Hematopoietic multipotent progenitor cell (in vitro differentiated cells): ENCODE measurements at places on chromosomes 11 and 22.

- no peak for DNase-seq
Measured at GRCh38 chr22:42248995-42249394, 21.5 kb downstream of the TCF20 start.

DNA sequence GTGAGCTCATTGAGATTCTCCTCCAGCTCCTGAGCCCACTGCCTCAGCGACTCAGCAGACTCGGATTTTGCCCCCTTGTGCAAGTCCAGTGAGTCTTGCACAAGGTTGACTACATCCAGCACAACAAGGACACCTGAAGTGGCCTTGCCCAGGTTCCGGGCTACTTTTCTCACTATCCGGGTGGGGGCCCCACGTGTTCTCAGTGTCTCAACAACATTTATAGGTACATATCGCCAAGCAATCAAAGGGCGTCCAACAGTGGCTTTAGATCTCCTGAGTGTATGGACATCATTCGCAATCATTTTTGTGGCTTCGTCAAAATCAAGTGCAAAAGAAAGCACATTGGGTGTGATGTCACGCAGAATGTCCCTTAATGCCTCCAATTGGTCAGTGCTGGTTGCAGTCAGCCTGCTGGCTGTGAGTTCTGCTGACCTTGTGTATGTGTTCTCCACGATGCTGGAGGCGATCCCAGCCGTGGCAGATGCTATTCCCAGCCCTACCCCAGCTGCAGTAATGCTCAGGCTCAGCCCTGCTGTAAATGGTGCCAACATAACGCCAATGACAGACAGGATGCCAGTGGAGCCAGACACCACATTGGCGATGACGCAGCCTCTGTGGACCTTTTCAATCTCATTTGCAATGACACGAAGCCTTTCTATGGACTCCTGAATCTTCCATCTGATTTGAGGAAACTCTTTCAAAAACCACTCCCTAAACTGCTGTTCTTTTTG, 10.3 kb downstream of the APOL4 start:
- DNase-seq, result no peak

DNA sequence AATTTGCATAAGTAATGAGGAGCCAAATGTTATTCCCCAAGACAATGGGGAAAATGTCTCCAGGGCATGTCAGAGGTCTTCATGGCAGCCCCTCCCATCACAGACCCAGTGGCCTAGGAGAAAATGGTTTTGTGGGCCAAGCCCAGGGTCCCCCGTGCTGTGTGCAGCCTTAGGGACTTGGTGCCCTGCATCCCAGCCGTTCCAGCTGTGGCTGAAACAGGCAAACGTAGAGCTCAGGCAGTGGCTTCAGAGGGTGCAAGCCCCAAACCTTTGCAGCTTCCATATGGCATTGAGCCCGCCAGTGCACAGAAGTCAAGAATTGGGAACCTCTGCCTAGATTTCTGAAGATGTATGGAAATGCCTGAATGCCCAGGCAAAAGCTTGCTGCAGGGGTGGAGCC, 79.9 kb downstream of the FAM181B start:
- DNase-seq, result no peak

DNA sequence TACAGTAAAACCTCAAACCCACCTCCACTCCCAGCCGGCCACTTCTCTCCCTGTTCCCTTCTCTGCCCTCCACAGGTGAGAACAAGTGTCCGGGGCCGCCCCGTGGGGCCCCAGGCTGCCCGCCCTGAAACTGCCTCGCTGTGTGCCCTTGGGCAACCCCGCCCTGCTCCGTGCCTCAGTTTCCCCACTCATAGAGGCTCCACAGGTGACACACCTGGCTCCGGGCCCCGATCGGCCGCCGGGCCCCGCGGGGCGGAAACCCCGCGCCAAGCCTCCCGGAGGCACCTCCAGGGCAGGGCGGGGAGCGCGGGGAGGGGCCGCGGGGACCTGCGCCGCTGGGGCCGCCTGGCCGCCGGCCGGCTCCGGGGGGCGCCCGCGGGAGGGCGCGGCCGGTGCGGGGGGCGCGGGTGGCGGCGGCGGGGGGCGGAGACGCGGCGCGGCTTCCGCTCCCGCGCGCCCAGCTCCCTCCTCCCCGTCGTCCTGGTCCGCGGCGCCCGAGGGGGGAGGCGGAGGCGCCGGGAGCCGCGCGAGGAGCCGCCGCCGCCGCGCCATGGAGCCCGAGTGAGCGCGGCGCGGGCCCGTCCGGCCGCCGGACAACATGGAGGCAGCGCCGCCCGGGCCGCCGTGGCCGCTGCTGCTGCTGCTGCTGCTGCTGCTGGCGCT, at the start of gene LRP5:
TSS of gene LRP5 (plus strand) at position 475 of the 663 bp plus-strand sequence. CDS start at position 599, 124 bp downstream.
- DNase-seq, result no peak

DNA sequence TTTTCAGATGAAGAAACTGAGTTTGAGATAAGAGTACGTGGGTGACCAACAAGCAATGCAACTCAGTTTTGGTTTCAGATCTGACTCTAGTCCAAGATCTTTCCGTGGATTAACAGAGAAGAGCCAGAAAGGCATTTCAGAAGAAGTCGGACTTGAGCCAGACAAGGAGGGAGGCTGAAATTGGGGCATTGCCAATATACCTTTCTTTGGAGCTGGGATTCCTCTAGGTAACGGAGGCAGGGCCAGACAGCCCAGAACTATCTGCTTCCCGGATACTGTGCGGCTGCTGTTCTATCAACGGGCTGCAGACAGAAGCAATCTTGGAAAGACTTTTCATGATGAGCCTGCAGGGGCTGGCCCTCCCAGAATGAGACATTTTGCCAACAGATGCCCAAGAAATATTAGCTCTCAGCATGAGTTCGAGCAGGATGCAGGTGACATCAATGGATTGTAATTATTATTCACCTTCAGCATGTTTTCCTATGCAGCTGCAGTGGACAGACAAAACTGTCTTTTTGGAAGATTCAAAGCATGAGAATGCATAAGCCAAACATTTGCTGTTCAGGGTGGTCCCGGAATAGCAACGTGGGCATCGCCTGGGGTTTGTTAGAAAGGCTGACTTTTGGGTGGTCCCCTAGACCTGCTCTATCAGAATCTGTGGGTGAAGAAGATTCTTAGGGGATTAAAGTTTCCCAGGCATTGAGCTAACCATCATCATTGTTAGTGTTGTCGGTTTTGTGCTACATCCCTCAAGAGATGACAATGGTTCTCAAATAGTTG, 95.7 kb downstream of the SCN3B start:
- no peak for DNase-seq

GRCh38 chr11:92670308-92670890, 299.1 kb upstream of the MTNR1B start:
- DNase-seq, result no peak

- peak; percentile 62 for DNase-seq
Measured at GRCh38 chr11:2366276-2366675, 10.8 kb upstream of the CD81 start.

- no peak for DNase-seq
Measured at GRCh38 chr11:33949252-33949913, 57.5 kb upstream of the LMO2 start.

GRCh38 chr11:14607713-14608112, 35.9 kb upstream of the PDE3B start:
- DNase-seq, result no peak

- peak; percentile 43 for DNase-seq
Measured at GRCh38 chr11:64233913-64234586, at the start of gene VEGFB. TSS of gene VEGFB (plus strand) at chr11:64234584. CDS start at chr11:64234834, 250 bp downstream.

DNA sequence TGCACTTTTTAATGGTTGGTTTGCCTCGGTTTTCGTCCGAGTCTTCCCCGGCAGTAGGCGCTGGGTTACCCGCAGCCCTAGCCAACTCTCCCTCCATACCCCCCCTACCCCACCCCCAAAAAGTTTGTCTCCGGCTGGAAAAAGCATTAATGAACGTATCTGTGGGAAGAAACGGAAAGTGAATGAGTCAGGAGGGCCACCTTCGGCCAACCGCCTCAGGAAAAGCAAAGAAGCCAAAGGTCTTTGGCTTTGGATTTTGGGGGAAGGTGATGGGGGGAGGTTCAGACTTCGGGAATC, 508 bp upstream of the FLI1 start:
- no peak for DNase-seq

- peak; percentile 34 for DNase-seq
Measured at GRCh38 chr11:2791521-2792380, 92.0 kb upstream of the KCNQ1OT1 start.

- no peak for DNase-seq
Measured at GRCh38 chr11:92482492-92483060, 258.0 kb downstream of the FAT3 start.

GRCh38 chr11:70066136-70066520, 12.0 kb upstream of the ANO1 start:
- no peak for DNase-seq

DNA sequence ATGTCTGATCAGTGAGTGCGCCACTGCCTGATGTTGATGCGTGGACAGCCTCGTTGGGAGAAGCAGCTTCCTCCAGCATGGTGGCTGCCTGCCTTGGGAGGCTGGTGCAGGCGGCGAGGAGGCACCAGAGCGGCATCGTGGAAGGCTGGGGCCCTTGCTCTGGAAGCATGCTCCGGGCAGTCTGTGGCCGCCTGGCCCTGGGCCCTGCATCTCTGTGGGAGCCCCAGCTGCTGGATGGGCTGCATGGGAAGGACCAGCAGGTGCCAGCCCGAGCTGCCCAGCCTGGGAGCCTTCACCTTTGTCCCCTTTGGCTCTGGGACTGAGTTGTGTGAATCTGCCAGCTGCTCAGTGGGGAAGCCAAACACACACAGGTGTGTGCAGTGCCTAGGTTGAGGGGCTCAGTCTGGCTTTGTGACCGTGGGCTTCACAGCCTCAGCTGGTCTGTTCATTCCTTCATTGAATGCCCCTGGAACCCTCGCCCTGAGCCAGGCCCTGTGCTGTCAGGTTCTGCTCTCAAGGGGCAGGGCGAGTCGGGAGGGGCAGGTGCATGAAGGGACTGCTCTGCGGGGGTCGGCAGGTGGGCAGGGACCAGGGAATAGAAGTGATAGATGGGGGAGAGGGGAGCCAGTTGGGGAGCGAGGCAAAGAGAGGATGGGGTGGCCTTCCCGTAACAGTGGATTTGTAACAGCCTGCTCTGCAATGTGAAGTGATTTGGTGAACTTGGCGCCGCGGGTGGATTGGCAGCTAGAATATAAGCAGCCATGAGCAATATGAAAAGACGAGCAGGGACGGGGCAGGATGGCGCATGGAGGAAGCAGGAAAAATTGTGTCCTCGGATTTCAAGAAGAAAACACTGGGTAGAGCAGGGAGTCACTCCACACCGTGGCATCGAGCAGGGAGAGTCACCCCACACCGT, 354.2 kb downstream of the TBC1D22A start:
- no peak for DNase-seq

DNA sequence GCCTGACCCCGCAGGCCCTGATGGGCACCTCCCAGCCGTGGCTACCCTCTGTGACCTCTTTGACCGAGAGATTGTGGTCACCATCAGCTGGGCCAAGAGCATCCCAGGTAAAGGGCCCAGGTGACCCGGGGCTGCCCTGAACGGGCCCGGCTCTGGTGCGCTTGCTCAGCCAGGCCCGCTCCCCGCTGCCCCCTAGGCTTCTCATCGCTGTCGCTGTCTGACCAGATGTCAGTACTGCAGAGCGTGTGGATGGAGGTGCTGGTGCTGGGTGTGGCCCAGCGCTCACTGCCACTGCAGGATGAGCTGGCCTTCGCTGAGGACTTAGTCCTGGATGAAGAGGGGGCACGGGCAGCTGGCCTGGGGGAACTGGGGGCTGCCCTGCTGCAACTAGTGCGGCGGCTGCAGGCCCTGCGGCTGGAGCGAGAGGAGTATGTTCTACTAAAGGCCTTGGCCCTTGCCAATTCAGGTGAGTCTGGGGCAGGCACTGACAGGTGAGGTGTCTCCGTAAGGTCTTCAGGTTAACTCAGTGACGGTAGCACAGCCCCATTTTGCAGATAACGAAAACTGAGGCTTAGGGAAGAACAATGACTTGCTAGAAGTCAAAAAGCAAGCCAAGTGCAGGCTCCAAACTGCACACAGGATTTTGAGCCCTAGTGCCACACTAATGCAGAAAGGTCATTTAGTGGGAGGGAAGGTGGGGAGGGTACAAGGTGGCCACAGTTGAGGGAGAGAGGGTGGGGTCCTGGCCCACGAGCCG, 2.4 kb downstream of the TRMT112 start:
- no peak for DNase-seq

DNA sequence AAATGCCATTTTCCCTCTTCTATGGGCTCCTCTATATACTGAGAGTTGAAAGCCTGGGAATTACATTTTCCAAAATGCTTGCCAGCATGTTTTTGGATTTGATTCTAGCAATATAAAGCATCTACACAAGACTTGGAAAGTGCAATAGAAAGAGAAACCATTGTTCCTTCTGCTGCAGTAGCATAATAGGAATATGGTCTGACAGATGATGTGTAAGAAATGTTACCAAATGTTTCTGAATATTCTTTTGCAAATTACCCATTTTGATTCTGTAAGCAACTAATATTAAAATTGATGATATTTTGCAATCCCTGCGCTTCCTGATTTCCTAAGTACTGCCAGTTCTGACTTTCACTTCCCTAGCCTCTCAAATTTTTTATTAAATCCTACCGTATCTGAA, 61.6 kb downstream of the CASP12 start:
- DNase-seq, result no peak

DNA sequence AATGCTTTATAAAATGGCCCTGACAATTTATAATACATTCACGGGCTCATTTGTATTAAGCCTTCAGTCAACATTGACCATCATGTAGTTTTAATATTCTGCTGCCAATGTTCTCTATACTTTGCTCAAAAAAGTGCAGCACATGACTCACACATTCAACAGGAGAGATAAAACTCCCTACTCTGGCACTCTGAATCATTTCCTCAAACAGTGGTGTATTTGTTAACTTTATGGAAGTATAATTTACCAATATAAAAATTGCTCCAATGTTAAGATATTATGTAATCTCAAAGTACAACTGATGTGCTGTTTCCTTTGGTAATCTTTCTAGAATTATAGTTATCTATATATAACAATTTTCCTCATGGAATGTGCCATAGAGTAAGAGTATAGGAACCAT, 39.9 kb downstream of the MAML2 start:
- peak; percentile 57 for DNase-seq

DNA sequence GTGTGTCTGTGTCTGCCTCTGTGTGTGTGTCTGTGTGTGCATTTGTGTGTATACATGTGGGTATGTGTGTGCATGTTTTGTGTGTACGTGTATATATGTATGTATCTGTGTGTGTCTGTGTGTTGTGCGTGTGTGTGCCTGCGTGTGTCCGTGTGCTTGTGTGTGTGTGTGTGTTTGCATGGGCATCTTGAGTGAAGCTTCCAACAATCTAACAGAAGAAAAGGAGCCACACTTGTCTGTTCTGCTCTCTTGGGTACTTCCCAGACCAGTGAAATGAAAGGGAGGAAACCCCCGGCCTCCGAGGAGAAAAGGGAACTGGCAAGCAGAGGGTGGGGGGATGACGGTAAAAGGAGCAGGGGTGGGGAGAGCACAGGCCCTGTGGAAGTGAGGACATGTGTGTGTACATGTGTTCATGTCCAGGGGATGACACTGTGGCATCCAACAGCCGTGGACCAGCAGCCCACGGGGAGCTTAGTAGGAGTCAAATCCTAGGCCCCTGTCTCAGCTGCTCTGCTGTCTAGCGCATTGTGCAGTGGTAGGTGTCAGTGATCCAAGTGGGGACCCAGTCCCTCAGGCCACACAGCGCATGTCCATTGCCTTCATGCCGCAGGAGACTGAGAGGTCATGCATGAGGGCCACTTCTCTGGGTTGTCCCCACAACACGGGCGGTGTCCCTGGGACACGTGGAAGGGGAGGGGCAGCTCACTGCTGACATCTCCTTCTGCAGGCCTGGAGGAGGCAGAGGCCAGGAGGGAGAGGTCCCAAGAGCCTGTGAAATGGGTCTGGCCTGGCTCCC, 8.1 kb downstream of the CSF2RB start:
- DNase-seq, result peak; percentile 88
